ENCODE measurements at places on chromosomes 12 and 14.

DNA sequence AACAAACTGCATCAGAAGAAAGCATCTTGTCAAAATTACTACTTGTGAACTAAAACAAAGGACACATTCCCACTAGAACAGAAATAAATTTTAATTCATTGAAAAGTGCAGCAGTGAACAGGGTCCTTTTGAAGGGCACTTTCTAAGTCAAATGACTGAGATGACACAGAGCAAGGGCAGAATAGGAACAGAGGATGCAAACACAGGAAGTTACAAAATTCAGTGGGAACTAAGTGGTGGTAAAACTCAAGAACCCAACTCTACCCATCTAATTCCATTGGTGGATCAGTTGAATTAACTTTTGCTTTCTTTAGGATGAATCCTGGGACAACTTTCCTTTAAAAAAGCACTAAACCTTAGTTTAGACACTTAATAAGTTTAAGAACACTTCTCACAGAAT, 45.8 kb downstream of the GNS start:
- ATAC-seq, result no peak

- no peak for ATAC-seq
These were observed 5.1 kb downstream of the SLC38A2 start for GRCh38 chr12:46367351-46368029.

DNA sequence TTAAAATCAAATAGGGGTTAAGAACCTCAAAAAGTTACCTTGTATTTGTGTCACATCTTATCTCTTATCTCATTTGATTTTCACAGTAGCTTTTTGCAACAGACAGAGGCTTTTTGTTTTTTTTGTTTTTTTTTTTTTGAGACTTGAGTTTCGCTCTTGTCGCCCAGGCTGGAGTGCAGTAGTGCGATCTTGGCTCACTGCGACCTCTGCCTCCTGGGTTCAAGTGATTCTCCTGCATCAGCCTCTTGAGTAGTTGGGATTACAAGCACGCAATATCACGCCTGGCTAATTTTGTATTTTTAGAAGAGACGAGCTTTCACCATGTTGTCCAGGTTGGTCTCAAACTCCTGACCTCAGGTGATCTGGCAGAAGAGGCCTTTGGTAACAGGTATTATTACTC, 25.7 kb downstream of the RDH12 start:
- no peak for ATAC-seq

DNA sequence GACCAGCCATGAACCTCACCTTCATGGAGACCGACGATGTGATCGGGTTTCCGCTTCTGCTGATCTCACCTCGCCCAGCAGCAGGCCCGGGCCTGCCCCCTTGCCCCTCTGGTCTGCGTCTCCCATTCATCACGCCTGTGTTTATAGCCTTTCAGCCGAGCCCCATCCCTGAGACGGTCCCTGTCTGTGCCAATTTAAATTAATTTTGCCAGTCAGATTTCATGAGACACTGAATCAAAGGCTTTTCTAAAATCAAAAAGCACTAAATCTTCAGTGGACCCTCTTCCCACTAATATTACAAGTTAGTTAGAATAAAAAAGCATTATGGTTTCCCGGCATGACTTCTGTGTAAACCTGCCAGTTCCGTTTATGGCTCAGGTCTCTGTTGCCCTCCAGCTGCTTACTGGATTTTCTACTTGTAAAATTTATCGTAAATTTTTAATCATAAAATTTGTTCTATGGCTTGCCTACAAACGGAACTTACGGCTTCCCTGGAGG, 155.9 kb downstream of the ESRRB start:
- no peak for ATAC-seq

DNA sequence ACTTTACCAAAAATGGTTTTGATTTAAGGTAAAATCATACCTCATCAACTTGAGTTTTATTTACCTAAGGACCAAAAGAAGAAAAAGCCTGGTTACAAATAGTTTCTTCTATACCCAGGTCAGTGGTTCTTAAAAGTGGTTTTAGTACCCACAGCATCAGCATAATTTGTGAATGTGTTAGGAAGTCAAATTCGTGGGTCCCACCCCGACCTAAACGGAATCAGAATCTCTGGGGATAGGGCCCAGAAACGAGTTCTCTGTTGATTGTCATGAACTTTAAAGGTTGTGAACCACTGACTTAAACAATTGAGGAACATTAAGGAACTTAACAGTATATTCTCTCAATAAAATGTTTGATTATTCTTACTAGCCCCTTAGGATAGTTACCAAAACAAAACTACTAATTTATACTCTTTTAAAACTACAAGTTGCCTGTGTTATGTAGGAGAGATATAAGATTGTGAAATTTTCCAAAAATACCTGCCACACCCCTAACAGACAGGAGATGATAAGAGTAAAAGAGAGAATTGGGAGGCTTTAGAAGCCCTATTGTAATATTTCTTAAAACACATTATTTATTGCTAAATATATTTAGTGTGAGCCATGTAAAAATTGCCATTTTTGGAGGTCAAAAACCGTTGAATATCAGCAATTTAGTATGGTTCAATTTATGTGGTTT, 669 bp upstream of the SLC25A21 start:
- ATAC-seq, result no peak

- no peak for ATAC-seq
These were observed 10.9 kb upstream of the SYT10 start for GRCh38 chr12:33450480-33450879.

GRCh38 chr12:19967431-19967830, 400.9 kb upstream of the PDE3A start:
- peak; percentile 94 for ATAC-seq

DNA sequence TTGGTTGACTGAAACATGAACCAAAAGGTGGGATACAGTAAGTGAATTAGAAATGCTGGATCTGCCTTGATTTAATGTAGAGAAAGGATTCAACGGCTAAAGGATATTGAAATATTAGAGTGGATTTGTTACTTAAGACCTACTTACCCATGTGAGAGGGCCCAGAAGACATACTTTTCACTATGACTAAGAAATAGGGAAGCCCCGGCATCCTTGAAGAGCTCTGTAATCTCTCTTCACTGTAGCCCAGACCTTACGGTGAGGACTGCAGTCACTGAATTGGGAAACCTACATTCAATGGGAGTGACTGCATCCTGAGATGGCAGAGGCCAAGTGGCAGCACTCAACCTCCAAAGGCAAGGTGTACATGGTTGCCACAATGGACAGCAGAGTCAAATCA, 52.5 kb downstream of the KANSL2 start:
- no peak for ATAC-seq

GRCh38 chr12:14577344-14577743, 9.7 kb upstream of the PLBD1 start:
- ATAC-seq, result no peak

DNA sequence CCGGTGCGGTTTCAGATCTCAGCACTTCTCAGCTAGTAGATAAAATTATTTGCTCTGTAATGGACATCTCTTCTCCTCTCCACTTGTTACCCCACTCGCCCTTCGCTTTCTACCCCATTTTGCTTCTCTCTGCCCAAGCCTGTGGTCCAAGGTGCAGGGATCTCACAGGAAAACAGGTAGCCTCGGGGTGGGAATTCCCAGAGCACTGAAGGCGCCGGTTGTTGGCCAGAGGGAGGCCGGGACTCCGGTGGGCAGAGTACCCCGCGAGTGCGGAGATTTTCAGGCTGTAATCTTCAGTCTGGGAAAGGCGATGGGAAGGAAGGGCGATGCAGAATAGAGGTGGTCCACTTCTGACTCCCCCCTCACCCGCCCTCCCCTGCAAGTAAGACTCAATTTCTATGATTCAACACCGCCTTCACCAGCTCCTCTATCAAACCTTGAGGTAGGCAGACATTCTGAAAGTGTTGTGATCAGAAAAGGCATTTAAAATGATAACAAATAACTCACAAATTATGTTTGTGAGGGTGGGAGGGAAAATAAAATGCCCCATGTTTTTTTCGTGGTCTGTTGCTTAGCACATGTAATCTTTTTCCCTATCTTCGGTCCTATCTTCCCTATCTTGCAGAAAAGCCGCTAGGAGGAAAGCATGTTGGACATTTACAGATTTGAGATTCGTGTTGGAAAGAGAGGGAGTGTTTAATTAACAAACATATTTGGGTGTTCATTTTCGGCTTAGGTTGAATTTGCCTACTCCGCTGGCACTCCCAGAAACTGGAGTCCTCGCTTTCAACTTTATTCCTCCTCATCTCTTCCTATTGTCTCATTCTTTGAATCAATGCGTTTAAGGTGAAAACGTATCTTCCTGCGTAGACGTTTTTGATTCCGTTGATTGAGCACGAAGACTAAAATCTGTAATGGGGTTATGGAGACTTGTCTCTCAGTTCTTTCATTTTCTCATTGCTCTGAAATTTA, 8.5 kb downstream of the FOXG1 start:
- ATAC-seq, result no peak

- ATAC-seq, result no peak
These were observed 137.1 kb upstream of the WSCD2 start for GRCh38 chr12:107992029-107992428.

DNA sequence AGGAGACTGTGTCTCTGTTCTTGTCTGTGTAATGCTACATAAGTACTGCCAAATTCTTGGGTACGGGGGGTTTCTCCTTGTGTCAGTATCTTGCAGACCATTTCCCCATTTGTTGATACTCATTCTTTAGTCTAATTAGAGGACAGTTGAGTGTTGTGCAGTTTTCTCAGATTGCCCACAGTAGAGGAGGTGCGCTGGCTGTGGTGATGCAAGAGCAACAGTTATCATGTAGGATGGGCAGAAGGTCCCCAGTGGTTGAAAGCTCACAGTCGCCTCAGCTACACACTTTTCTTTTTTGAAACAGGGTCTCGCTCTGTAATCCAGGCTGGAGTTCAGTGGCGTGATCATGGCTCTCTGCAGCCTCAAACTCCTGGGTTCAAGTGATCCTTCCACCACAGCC, 37.8 kb upstream of the ATP2A2 start:
- no peak for ATAC-seq

- no peak for ATAC-seq
These were observed 17.0 kb upstream of the WNT5B start for GRCh38 chr12:1611803-1612572.

DNA sequence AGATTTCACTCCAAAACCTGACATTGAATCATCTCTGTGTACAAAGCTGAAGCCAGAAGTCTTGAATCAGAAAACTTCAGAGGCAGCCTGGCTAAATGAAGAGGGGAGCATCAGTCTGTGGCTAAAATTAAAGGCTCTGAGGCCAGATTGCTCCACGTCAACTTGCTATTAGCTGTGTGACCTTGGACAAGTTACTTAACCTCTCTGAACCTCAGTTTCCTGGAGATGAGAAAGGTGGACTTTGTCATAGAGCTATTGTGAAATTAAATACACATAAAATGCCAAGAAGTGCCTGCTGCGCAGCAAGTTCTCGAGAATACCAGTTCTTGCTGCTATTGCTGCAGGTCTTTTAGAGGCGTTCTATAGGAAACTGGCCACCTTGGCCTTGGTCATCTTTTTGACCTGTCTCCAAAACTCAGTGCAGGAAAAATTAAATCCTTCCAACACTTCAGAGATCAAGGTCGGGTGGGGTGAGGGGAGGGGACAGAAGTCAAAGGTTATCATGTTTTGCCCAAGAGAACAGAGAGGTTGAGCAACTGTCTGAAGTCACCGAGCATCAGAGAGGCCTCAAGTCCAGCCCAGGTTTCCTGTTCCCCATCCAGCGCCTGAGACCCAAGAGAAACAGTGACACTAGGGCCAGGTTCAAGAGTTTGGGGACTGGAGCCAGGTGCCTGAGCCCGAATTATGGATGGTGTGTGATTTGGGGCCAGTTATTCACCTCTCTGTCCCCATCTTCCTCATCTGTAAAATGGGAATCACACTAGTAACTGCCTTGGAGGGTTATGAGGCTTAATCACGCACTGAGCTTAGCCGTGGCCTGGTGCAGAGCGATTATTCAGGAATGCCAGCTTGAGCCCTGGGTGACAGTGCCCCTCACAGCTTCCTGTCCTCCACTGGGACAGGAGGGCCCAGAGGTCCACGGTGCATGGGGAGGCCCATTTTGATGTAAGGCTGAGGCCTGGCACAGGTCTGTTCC, 1.1 kb downstream of the SERPINA1 start:
- no peak for ATAC-seq

- ATAC-seq, result no peak
These were observed 395.0 kb downstream of the FOXG1 start for GRCh38 chr14:29161593-29161992.

DNA sequence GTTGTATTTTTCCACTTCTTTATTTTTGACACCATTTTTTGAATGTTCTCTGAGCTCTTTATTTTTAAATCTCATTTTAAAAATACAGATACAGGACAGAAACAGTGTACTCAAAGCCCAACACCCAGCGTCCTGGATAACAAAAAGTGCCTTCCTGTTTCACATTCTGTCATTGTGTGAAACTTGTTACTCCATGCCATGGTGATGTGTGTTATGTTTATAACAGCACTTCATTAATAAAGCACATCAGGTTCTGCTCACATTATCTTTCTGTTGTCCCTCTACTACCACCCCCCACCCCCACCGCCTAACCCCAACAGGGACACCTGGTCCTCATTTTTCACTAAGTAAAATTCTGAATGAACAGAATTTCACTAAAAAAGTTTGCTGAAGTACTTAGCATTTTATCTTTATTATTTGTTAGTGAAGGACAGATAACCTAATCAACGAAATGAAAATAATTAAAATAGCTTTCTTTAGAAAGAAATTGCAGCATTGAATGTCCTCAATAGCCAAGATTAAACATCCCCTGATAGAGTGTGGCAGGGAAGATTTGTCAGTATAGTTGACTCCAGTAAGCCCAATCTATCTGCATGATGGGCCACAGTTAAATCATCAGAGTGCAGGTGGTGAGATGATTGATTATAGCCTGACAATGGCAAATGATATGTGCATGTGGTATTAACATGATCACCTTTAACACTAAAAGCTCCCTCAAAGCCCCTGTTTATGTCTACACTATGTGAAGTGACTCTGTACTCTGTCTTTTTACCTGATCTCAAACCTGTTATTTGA, 153.9 kb downstream of the ACSS3 start:
- no peak for ATAC-seq

DNA sequence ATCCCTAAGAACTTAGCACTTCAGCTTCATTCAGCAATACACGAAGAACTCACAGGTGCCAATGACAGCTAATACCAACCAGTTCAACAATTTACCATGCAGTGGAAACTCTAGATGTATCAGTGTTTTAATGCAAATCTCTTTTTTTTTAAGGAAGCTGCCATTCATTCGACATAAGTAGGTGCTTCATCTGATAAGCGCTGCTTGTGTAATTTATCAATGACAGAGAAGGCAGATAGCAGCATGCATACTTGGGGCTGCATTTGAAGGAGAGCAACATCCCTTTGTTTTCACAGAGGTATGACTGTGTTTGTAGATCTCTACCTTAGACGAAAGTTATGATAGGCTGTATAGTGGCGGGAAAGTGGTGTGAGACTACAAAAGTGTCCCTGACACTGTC, 977.1 kb downstream of the AACS start:
- ATAC-seq, result no peak

GRCh38 chr12:118337194-118337838, 35.4 kb downstream of the TAOK3 start:
- ATAC-seq, result no peak

DNA sequence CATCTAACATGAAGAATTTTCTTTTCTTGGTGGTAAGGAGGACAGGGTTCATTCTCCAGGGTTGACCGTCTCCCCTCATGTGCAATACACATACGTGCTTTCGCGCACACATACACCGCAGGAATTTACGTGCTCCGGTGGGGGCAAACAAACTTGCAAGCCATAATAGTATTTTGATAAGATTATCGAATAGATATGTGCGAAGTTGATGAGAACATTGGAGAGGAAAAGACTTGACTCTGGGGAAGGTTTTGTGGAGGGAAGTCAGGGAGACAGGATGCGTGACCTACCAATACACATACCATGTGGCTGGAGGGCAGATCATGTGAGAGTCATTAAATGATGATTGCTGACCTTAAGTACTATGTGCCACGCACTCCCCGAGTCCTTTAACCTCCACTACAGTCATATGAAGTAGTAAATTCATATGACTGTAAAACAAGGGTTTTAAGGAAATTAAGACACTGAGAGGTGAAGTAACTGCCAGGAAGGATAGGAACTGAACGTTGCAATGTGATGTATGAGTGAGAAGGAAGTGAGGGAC, 921 bp downstream of the RAD51B start:
- ATAC-seq, result no peak
